Activated CD4-positive, alpha-beta T cell treated with anti-CD3 and anti-CD28 coated beads, Interleukin-10, Interleukin-2, amounts not matched to agents 100 ng/mL and 50 ng/mL, durations not matched to agents 16 hours and 8 hours (primary cell): ENCODE measurements at places on chromosomes 11 and 22.
A peak's percentile ranks its signal among the peaks of the same experiment; 100 is the strongest.

GRCh38 chr11:3995949-3996554 is 98.5 kb upstream of the RRM1 start:
- no peak for DNase-seq

GRCh38 chr11:72045849-72046248 is 34.5 kb downstream of the NUMA1 start:
- DNase-seq, result no peak

DNA sequence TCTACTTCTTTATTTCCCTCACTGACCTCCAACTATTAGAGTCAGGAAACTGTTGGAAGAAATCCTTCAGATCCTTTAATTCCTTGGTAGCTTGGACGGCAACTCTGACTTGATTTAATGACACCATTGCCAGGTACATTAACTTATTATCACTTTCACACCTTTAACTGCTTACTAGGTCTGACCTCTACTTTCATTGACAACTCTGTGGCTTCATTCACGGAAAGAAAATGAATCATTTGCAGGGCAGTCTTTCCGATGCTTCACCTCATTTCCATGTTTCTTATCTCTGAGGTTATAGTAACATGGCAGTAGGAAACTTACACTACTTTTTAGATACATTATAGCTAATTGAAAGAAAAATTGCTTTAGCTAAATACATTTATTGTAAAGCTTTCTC is 82.6 kb upstream of the PDGFD start:
- no peak for DNase-seq

DNA sequence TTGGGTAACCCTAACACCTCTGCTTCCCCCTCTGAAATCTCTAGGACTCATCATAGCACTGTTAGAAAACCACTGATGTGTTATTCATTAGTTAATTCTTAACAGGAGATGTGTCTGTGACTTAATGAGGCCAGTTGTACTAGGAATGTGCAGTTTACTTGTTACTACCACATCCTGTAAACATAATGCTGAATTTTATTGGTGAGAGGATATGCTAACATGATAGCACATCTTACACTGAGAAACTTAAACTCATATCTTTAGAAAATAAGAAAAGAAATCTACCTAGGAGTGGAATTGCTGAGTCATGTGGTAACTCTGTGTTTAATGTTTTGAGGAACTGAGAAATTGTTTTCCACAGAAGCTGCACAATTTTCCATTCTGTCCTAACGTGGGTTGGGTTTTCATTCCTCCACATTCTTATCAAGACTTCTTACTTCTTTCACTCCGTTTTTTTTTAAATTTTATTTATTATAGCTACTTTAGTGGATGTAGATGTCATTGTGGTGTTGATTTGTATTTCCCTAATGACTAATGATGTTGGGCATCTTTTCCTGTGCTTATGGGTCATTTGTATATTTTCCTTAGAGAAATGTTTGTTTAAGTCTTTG is 33.7 kb downstream of the RNF121 start:
- DNase-seq, result peak; percentile 29

DNA sequence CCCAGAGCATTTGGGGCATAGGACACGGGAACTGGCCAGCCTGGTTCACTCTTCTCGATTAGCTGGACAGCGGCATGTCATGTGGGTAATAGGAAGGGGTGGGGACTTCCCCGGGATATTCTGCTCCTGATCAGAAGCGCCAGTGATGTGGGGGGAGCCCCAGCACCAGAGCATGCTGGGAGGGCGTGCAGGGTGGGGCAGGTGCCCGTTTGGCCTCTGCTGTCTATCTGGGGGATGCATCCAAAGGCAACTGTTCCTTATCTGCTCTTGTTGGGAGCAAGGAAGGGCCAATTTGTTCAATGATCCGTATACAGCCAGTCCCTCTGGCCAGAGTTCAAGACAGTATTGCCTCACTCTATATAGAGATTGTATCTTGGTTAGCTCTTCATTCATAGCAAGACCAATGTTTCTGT is 43.6 kb downstream of the PPARA start:
- no peak for DNase-seq

GRCh38 chr22:42299586-42300258 is 29.3 kb upstream of the TCF20 start:
- DNase-seq, result peak; percentile 47

GRCh38 chr22:34858066-34858465 is 207.9 kb upstream of the ISX start:
- no peak for DNase-seq

DNA sequence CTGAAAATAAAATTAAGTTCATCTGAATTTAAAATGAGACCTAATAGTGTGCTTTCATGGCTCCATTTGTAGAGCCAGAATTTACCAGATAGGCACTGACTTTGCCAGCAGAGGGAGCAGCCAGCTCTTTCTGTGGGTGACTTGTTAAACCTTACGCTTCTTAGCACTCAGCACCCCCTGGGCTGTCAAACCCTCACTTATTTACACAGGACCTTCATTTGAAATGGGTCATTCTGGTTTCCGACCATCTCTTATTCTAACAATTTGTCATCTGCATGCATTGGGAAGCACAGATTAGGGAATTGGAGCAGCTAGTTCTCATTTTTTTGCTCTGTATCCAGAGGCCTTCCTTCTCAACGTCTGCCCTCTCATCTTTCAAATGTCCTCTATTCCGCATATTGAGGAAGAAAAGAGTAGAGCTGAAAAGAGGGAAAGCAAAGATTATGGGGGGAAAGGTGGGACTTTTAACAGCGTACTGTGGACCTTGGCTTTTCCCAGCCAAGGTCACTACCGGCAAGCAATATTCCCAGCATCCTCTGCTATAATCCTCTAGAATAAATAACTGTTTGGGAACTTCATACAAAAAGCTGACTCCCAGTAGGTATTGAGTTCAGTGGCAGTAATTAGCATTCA is 3.1 kb downstream of the ASRGL1 start:
- DNase-seq, result peak; percentile 65

DNA sequence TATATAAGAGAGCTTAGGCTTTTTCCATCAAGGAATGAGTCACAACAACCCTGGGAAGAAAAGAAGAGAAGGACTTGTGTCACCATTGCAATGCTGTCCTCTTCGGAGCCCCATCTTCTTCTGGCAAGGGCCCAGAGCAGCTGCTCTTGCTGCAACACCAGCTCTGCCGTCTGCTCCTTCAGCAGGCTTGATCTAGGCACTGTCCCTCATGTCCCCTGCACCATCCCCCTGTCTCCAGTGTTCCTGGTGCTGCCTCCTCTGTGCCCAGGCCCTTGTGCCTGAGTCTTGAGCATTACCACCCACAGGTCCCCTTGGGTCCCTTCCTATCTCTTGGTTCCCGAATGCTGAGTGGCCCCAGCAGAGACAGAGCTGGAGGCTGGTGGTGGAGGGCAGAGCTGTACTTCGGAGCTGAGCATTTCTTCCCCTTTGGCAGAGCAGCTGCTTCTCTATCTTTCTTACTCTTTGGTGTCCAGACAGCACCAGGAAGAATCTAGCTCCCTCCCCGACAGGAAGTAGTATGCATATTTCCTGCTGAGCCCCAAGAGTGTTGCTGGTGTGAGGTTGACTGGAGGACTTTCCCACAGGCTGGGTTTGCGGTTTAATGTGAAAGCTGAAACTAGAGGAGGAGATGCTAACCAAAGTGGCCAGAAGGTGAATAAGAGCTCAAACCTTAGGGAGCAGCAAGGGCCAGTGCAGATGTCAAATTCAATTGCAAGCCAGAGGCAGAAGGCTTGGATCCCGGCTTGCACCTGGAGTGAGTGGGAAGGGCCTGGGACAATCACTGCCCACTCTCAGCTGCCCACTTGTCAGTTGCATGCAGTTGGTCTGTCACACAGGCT is 27.8 kb downstream of the WEE1 start:
- DNase-seq, result peak; percentile 94

- DNase-seq, result peak; percentile 44
Observed at GRCh38 chr11:10076458-10077141, 217.4 kb downstream of the SBF2 start.

DNA sequence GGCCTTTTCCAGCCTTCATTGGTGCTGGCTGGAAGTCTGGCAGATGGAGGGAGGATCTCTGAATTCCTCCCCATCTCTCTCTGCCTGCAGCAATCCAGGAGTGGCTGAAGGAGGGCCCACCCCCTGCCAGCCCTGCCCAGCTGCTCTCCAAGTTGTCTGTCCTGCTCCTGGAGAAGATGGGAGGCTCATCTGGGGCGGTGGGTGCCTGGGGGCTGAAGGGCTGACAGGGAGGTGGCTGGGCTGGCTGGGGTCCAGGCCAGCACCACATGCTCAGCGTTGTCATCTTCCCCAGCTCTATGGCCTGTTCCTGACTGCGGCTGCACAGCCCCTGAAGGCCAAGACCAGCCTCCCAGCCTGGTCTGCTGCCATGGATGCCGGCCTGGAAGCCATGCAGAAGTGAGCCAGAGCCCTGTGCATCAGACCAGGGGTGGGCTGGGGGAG is 12.2 kb downstream of the TKFC start:
- DNase-seq, result no peak

- DNase-seq, result no peak
Observed at GRCh38 chr11:129946256-129946655, 50.9 kb upstream of the NFRKB start.

- DNase-seq, result no peak
Observed at GRCh38 chr11:76155500-76156227, 50.6 kb downstream of the WNT11 start.

DNA sequence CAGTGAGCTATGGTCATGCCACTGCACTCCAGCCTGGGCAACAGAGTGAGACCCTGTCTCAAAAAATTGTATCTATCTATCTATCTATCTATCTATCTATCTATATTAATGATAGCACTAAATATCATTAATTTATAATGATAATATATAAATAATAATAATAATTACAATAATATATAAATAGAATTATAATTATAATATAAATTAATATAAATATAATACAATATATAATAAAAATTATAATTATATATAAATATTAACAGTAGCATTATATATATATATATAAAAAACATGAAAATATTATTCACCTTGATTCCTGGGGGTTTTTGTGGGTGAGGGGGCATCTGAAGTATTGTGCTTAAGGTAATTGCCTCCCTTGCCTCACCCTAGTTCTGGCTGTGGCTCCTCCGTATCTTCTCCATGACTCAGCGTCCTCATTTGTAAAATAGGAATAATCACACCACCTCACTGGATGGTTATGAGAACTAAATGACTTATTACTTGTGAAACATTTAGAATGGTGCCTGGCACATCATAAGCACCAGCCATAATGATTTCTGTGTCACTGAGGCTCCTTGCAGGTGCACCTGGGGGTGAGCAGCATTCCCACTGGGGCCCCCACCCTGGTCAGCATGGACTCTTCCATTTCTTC is 18.8 kb downstream of the RASD2 start:
- DNase-seq, result no peak

DNA sequence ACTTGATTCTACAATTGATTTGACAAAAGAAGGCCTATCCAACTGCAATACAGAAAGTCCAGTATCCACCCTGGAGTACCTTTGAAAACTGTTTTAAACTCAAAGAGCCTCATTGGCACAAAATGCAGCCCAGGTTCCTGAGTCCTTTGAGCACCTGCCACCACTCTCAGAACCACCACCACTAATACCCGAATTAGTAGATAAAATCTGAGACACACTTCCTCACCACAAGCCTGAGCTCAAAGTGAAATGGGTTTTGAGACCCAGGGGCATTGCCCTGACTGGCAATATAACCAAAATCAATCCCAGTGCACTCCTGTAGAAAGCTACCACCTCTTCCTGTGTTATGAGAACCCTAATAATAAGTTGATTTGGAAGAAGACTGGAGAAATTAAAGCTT is 215.7 kb downstream of the CSNK2A3 start:
- DNase-seq, result no peak

- no peak for DNase-seq
Observed at GRCh38 chr11:3221408-3222002, 2.9 kb upstream of the MRGPRG start.

DNA sequence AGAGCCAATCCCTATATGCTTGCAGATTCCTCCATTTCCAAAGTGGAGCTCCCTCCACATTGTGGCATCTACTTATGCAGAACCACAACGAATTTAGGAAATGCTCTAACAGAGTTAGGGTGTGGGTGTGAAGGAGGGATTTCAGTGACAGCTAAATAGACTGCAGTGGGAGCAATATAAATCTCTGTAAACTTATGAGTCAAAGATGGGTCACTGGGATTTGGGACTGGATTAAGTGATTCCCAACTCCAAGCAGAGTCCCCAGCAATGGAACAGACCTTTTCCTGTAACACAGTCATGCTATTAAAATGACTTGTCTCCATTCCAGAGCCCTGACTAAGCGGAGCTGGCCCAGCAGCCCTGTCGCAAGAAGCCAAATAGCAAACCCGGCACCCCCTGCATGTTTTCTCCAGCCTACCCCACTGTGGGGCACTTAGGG is 36.6 kb downstream of the RPL27A start:
- DNase-seq, result no peak

DNA sequence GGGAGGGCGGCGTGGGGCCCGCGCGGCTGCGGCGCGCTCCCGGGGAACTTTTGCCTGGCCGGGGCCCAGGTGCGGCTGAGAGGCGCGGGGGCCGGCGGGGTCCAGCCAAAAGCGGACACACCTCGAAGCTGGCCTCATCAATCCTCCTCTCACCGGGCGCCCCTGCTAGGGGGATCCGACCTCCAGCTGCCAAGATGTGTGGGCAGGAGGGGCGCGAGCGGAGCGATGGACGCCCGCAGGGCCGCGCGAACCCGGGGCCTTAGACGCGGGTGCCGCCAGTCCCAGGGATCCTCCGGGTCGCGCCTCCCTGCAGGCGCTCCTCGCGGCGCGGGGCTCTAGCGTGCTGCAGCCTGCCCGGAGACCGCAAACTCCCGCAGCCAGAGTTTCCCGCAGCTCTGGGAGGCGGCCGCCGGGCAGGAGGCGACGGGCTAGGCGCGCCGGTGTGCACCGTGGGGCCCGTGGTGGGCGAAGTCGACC is 785 bp downstream of the IGSF9B start:
- DNase-seq, result no peak

GRCh38 chr22:38839686-38840085 is 4.1 kb downstream of the NPTXR start:
- no peak for DNase-seq

- DNase-seq, result no peak
Observed at GRCh38 chr22:40147388-40148176, 30.1 kb upstream of the TNRC6B start.

DNA sequence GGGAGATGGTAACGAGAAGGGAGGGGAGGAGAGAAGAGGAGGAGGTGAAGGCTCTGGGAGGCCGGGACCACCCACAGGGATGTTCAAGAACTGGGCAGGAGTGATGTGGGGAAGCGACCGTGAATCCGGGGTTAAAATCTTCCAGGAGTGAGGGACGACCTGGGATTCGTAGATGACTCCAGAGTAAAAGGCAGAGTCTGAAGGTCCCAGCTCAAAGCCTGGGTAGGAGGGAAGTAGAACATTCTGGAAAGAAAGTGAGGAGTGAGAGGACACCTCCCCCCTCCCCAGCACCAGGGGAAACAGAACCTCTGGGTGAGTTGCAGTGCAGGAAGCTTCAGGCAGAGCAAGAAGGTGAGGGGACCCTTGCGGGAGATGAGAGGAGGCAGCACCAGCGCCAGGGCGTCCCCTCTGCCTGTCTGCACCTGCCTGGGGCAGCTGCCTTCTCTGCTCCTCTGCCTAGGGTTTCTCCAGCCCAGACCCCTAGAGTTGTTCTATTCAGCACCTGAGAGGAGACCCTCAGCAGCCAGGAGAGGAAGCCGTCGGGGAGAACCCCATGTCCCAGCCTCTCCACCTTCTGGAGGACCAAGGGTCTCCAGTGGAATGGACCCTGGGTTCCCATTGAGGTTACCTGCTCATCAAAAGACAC is 49.7 kb downstream of the LINC01488 start:
- no peak for DNase-seq

- DNase-seq, result no peak
Observed at GRCh38 chr11:126736682-126737572, 263.6 kb downstream of the KIRREL3 start.
